DMS53 (cell line): ENCODE measurements at places on chromosomes 5 and 9.

GRCh38 chr9:90830051-90830450 is 28.4 kb downstream of the SYK start:
- DNase-seq, result no peak

- DNase-seq, result no peak
Observed at GRCh38 chr5:54673523-54674225, 156.1 kb downstream of the SNX18 start.

DNA sequence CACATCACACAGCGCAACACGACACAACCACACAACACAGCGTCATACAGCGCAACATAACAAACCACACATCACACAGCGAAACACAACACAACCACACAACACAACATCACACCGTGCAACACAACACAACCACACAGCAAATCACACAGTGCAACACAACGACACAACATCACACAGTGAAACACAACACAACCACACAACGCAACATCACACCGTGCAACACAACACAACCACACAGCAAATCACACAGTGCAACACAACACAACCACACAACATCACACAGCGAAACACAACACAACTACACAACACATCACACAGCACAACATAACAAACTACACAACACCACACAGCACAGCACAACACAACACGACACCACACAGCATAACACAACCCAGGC is 40.4 kb upstream of the PTCH1 start:
- no peak for DNase-seq

DNA sequence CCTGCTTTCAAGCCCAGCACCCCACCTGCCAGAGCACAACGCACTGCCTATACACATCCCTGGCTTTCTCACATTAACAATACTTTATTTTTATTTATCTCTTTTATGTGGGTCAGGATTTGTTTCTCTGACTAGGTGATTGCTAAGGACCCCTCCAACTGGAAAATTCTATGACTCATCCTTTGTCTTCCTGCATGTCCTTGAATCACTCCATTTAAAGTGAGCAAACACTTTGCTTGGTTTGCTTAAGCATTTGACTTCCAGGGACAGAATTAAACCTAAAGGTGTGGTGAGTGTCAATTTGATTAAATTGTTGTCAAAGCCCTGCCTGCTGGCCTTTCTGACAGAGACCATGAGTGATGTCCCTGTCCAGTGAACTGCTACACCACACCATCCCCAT is 536.5 kb upstream of the BRINP1 start:
- peak; percentile 96 for DNase-seq

DNA sequence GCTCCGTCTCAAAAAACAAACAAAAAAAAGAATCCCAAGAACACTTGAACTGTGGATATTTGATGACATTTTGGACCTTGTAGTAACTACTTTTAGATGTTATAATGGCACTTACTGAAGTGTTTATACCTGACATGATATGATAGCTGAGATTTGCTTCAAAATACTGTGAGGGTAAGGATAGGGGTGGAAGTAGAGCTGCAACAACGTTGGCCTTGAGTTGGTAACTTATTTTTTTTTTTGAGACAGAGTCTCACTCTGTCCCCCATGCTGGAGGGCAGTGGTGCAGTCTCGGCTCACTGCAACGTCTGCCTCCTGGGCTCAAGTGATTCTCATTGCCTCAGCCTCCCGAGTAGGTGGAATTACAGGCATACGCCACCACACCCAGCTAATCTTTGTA is 30.7 kb upstream of the SAP30L start:
- DNase-seq, result no peak

- no peak for DNase-seq
Observed at GRCh38 chr9:86660146-86660943, 287.0 kb downstream of the GAS1 start.

- no peak for DNase-seq
Observed at GRCh38 chr5:8134609-8135008, 265.7 kb downstream of the MTRR start.

DNA sequence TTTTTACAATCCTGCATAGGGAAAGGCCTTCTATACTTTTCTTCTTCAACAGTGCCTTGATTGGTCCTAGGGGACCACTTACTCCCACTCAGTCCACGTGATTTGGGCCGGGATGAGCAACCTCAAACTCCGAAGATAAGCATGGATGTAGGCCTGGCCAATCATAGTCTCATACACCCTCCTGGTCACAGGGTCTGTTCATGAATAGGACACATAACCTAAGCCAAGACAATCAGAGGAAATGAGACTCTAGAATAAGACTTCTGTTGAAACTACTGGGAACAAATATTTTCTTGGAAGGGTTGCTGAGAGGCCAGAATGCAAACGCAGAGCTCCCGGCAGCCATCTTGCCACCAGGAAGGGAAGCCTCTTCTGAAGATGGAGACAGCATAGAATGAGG is 68.1 kb downstream of the ARL15 start:
- no peak for DNase-seq
